ENCODE measurements at places on chromosomes 12 and 14.

DNA sequence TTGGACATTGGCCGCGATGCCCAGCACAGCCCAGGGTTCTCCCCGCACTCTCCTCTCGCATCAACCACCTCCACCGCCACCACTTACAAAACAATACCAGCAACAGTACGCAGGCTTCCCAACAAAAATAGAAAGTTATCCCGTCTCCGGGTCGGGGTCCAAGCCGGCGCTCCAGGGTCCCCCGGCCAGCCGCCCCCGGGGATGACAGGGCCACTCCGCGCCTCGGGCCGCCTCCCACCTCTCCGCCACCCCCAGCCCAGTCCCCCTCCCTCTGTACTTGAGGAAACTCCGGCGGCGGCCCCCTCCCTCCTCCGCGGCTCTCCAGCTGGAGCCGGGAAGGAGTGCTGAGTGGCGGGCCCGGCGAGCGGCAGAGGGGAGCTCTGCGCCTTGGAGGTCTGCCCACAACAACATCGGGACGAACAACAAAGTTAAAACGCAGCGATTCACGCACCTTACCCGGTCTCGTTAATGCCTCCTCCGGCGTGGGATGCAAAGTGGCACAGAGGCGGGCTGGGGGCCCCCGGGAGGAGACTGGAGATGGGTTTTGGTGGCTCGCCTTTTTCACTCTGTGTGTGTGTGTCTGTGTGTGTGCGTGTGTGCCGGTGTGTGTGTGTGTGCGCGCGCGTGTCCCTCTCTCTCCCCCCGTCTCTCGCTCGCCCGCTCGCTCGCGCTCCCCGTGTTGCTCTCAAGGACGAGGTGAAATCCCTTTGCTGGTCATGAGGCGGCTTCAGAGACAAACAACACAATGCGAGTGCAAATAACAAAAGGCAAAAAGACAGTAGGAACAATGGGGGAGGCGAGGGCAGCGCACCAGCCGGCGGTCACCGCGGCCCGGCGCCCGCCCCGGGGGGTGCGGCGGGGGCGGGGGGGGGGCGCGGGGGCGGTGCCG, 386.8 kb downstream of the BCAT1 start:
- peak; percentile 79 for DNase-seq

- DNase-seq, result no peak
Observed at GRCh38 chr12:92062539-92063493, 82.8 kb downstream of the BTG1 start.

GRCh38 chr14:99534333-99534732, 53.1 kb downstream of the CCNK start:
- DNase-seq, result no peak

DNA sequence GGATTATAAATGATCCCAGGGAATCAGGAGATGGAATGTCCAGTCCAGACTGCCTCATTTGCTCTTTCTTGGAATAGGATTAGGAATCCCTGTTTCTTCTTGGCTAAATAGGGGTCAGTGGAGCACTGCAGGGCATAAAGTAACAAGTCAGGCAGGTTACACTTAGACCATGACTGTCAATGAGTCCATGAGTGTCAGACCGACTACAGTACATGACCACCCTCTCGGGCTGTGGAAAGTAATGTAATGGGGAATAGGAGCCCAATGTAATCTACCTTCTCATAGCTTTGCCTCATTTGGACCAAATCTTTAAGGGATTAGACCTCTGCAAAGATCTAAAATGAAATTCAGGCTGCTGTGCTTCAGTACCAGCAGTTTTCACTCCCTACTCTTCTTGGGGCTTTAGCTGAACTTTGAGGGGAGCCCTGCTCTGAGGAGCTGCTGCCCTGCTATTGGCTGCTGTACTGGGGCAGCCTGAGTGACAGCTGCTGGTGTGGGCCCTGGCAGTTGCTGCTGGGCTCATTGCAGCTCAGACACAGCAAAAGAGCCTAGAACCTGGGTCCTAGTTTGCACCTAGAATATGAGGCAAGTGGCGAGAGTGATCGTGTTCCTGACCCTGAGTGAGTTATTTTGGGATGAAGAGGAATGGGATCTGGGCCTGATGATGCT, 62.2 kb upstream of the OR4E1 start:
- DNase-seq, result no peak

- DNase-seq, result no peak
Observed at GRCh38 chr12:28870839-28871440, 278.1 kb upstream of the FAR2 start.

GRCh38 chr14:101112351-101113107, 209.0 kb upstream of the RTL1 start:
- DNase-seq, result no peak

- DNase-seq, result no peak
Observed at GRCh38 chr14:61380984-61381383, 59.6 kb downstream of the PRKCH start.
